ENCODE measurements at places on chromosomes 1 and 21. TPM values are rescaled to one million over a fixed set of nuclear protein-coding genes. Genes with fewer than 3 reads are reported as not detected.

GRCh38 chr21:31363720-31364119, 19.7 kb upstream of the TIAM1 start:
- DNase-seq = no peak

DNA sequence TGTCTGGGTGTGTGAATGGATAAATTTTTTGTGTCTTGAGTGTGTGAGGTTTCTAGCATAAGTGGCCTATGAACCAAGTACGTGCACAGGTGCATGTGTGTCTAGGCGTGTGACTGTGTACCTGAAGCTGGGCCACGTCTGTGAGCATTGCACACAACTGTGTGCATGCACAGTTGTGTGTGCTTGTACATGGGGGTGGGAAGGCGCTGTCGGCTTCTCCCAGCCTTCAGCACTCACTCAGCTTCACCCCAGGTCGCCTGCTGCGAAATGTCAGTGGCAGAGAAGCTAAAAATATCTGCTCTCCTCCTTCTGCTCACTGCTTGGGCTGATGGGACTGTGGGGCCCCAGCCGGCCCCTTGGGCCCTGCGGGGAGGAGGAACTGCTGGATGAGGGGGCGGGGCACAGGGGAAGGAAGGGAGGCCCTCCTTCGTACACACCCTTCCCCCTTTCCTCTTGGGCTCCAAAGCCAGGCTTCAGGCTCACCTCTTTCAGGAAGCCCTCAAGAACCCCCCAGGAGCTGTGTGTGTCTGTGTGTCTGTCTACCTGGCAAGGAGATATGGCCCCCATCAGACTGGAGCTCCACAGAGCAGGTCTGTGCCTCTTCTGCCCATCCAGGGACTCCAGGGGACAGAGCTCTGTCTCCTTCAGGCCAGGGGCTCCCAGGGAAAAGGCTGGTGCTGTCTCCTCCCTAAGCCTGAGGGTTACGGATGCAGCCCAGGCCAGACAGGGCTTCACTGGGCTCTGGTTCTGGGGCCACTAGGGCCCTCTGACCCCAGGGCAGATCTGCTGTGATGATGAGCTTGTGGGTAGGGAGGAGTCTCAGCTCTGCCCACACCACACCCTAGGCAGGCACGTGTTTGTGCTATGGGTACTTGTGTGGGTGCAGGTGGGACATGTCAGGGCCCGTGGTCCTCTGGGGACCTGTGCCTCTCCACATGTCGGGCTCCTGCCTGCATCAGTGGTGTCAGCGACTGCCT, 35.6 kb upstream of the WASF2 start:
- DNase-seq = no peak

- no peak for DNase-seq
These were observed 27.0 kb downstream of the DNM3 start for GRCh38 chr1:171868217-171868803.

CSTB gene
- total RNA-seq = 34.7 TPM

PRDX6 gene
- total RNA-seq = 369 TPM

OR2M3 gene
- 0.06 TPM for total RNA-seq

All from prostate gland (tissue), 2 donors.